ENCODE measurements at places on chromosomes 6 and 20. TPM values are rescaled to one million over a fixed set of nuclear protein-coding genes. Genes with fewer than 3 reads are reported as not detected.

GRCh38 chr6:32886681-32887383 is 32.8 kb downstream of the PSMB9 start:
- peak; percentile 89 for DNase-seq

CRISP3 gene
- not detected for total RNA-seq

DNA sequence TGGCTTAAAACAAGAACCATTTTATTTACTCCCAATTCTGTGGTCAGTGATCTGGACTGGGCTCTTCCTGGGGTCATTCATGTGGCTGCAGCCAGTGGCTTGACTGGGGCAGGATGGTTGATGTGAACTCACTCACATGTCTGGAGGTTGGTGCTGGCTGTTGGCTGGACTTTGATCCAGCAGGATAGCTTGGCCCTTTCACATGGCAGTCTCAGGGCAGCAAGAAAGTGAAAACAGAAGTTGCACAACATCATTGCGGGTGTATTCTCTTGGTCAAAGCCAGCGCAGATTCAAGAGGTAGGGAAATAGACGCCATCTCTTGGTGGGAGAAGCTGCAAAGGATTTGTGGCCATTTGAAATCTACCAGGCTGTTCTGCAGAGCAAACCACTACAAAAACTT is 77.2 kb downstream of the MDGA1 start:
- no peak for DNase-seq

CDK19 gene
- 7.5 TPM for total RNA-seq

- peak; percentile 4 for DNase-seq
Observed at GRCh38 chr20:62642666-62643520, 590 bp downstream of the SLCO4A1 start.

- no peak for DNase-seq
Observed at GRCh38 chr6:126396131-126396530, 56.2 kb downstream of the CENPW start.

- DNase-seq: no peak
Observed at GRCh38 chr20:44802702-44803101, 7.6 kb downstream of the RIMS4 start.

DNA sequence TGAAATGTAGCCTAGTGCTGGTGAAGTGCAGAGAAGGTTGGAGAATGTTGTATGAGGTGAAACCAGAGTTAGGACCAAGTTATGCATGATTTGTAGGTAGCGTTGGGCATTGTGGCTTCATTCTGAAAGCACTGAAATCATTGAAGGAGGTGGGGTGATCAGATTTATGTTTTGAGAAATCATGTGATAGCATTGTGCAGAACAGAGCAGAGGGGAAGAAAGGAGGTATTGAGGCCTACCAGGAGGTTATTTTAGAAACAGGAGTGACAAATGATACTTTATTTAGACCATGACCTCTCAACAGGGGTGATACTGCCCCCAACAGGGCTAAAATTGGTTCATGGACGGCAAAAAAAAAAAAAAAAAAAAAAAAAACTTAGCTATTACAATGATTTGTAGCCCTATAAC is 15.6 kb upstream of the HMGN3 start:
- no peak for DNase-seq

- DNase-seq: no peak
Observed at GRCh38 chr20:2708665-2709064, 16.1 kb downstream of the EBF4 start.

GRCh38 chr20:7773511-7773910 is 166.7 kb downstream of the HAO1 start:
- no peak for DNase-seq

DNA sequence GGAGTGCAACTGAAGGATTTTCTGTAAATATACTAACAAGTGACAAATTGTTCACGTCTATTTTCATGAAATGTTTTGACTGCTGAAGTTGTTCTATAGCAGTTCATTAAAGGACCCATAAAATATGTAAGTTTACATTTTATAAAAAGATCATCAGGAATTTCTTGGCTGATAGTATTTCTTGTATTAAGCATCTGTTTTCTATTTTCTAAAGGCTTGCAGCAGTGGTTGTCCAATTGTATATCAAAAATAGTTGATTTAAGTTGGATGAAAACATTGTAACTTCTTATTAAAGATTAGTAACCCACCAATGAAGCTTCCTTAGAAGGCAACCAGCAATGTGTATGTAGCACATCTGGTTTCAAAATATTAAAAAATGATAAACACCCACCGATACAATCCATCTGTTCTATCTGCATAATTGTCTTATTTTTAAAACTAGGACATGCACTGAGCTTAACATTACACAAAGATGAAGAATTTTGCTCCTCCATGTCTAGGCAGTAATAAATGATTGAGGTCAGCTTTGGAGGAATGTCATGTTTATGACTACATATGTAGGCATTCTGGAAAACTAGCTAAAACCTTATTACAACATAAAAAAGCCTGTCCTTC is 301.3 kb upstream of the TCF21 start:
- DNase-seq: peak; percentile 87

- no peak for DNase-seq
Observed at GRCh38 chr6:150925590-150925928, 60.1 kb downstream of the MTHFD1L start.

DNA sequence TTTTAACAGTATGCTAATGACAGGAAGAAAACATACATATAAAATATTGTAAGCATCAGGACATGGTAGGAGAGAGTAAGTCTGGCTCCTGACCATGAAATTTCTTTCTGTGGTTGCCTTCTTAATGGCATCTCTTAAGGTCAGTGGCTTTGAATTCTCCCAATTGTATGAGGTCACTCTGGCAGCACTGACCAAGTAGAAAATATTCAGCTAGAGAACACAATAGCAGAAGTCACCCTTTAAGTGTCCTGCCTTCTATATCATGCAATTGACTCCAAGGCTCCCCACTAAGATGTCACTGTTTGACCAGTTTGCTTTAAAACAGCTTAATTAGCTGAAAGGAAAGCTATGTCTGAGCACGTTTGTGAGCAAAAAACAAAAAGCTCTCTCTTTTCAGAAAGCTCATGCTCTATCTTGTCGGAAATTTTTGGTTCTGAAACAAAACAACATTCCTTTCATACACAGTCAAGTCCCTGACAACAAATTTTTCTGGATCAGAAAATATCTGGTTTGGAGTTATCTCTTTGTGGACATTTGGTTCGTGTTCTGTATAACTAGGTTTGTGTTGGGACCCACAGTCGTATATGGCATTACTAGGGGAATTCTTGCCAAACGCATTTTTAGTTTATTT is 120.9 kb upstream of the IFNGR1 start:
- no peak for DNase-seq

DEFB132 gene
- not detected for total RNA-seq

DNA sequence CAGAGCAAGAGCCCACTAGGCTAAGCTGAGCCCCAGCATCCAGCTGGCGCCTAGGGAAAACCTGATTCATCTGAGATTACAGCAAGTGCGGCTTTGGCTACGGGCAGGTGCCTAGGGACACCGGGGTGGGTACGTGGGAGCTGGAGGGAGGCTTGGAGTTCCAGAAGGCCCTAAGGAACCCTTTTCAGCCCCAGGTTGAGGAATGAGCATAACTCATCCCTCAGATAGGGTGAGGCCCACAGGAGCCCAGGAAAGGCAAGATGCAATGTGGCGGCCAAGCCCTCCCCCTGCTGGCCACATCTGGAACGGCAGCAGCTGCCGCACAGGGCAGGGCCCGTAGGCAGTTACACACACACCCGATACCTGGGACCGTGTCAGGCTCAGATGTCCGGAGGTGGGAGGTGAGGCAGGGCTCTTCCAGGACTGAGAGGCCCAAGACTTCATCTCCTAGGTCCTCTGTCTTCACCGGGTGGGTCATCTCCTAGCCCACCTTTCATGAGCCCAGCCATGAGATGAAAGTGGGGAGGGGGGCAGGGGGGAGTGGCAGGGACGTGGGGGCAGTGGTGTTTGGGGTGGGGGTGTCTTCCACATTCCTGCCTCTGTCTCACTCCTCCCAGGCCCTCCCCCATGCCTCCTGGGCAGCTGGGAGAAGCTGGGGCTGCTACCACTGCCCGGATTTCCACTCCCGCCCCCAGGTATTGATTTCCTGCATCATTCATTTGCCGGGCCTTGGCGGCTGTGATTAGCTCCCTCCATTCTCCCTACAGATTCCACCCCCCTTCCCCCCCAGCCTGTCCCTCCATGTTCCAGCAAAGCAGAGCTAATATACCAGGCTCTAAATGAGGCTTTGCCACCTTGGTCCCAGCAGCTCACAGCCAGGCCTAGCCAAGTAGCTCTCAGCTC is 5.5 kb downstream of the MDGA1 start:
- peak; percentile 58 for DNase-seq

DNA sequence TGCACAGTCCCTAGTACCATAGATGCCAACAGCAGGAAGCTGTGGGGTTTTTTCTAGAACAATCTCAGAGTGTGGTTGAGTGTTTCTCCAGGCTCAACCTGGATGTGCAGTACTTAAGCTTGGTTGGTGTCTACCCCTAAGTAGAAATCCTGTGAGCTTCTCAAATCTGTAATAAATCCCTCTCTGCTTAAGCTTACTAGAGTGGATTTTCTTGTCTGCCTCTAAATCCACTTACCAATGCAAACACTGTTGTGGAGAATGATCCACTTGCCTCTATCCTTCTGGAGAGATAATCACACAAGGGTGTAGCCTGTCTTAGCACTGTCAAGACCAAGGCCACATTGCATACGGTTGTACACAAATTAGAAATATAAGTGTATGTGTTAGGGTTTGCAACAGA is 43.3 kb upstream of the CLIC5 start:
- no peak for DNase-seq

DNA sequence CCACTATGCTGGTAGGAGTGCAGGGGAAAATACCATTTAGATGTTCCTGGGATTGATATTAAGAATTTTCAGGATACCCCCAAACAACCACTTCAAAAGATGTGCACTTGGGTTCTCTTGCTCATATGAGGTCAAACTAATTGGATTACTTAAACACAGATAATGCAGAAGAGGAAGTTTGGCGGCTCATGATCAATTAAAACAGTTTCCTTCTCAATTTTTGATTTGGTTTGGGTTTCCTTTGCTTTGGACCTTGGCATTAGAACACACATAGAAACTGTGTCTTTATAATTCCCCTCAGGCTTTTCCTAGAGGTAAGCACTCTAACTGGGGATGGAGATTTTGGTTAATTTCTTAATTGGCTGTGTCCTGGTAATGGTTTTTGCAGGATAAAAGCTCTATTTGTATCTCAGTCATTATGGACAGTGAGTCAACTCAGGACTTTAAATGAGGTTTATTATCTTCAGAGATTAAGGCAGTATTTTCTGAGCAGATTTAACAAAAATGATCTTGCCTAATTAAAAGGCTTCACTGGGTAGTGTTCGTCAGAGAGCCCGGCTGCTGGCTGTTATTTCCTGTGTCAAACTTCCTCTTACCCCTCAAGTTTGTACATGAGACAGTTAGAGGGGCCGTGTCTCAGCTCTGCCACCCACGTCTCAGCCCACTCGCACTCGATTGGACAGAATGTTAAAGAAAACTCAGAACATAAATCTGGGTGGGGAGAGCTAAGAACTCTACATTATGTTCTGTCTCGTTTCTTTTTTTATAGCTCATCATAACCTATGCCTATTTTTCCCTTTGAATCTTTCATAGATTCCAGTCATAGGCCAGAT is 50.3 kb upstream of the PREP start:
- DNase-seq: no peak

DNA sequence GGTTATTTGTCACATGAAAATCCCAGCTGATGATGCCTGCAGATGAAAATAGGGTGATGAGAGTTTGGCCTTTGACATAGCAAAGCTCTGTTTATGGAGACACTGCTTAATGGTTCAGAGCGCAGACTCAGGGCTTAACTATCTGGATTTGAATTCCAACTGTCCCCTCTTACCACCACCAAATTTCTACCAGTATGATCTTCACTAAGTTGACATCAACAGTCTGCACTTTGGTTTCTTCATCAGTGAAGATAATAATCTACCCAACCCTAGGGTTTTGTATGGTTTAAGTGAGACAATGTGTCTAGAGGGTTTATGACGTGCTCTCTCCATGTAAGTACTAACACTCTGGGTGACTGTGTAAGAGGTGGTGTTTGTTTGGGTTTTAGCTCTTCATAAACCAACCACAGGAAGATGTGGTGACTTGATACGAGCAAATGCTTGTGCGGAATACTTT is 151.4 kb upstream of the TNFAIP3 start:
- DNase-seq: peak; percentile 63

UCKL1 gene
- total RNA-seq: 16.7 TPM

TREM2 gene
- total RNA-seq: not detected

DNAH8 gene
- total RNA-seq: under 0.01 TPM

- no peak for DNase-seq
Observed at GRCh38 chr6:167799033-167799821, 27.5 kb upstream of the AFDN start.

DNA sequence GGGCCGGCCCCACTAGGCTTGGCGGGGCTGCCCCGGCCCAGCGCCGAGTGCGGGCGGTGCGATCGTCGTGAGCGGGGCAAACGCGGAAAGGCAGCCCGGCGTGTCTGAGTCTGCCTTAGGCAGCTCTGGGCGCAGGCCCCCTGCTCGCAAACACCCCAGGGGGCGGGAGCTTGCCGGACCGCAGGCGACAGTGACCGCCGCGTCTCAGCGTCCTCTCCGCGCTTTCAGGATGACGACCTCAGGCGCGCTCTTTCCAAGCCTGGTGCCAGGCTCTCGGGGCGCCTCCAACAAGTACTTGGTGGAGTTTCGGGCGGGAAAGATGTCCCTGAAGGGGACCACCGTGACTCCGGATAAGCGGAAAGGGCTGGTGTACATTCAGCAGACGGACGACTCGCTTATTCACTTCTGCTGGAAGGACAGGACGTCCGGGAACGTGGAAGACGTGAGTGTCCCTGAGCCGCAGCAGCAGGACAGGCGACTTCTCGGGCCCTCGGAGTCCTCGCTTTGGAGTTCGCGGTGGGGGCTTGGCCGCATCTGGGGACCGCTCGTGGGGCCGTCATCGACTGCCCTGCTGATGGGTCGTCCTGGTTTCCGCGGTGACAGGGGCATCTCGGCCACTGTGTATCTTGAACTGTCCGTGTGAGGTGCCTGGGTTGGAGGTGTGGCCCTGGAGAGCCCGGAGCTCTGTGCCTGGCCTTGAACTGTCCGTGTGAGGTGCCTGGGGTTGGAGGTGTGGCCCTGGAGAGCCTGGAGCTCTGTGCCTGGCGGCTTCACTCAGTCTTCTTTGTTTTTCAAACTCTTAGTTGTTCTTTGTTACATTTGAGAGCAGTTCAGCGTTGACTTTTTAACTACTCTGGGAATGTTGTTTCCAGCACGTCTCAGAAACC is 786 bp downstream of the ADRM1 start:
- no peak for DNase-seq

GRCh38 chr6:138597336-138597735 is 98.0 kb upstream of the NHSL1 start:
- DNase-seq: peak; percentile 68

DNA sequence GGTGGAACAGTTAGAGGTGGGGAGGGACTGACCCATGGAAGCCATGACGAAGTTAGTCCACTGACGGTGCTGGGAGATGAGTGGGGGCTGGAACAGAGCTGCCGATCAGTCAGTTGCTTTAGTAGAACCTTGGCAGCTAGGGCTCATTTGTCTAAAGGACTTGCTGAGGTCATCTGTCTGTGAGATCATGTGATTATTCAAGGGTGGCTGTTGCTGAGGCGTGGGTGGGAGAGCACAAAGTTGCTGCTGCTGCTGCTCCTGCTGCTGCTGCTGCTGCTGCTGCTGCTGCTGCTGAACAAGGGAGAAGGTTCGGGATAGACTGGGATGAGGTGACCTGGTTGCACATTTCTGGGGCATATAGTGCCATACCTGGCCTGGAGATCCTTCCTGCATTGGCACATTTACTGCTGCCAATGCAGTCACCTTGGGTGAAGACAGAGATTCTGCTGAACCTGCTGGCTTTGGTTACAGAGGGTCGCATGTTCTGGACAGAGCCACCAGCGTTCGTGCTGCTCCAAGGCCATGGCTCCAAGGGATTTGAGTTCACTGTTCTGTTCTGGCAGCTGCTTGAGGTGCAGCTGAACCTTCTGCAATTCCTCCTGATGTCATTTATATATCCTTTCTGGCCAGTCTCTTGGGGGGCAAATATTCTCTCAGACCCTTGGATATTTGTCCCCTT is 840.5 kb downstream of the HACE1 start:
- DNase-seq: no peak

CSNK2A1 gene
- 151 TPM for total RNA-seq

All from IMR-90 (cell line).